ENCODE measurements at places on chromosomes 1 and 21.

- DNase-seq = no peak
Observed at GRCh38 chr21:32278103-32278502, 746 bp downstream of the MIS18A start.

DNA sequence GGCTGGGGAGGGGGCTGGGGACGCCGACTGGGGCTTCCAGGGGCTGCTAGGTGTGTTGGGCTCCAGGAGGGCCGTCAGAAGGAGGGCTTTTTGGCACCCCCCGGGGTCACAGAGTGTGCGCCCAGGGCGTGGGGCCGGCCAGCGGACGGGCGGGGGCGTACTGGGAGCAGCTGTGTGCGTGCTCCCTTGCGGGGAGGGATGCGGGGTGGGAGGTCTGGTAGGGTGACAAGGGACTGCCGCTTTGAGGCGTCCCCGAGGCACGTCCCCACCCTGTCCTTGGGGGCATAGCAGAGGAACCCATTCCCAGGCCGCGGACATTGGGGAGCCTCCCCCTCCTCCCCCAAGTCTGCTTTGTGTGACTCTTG, 1.1 kb downstream of the FOXO6 start:
- no peak for DNase-seq

DNA sequence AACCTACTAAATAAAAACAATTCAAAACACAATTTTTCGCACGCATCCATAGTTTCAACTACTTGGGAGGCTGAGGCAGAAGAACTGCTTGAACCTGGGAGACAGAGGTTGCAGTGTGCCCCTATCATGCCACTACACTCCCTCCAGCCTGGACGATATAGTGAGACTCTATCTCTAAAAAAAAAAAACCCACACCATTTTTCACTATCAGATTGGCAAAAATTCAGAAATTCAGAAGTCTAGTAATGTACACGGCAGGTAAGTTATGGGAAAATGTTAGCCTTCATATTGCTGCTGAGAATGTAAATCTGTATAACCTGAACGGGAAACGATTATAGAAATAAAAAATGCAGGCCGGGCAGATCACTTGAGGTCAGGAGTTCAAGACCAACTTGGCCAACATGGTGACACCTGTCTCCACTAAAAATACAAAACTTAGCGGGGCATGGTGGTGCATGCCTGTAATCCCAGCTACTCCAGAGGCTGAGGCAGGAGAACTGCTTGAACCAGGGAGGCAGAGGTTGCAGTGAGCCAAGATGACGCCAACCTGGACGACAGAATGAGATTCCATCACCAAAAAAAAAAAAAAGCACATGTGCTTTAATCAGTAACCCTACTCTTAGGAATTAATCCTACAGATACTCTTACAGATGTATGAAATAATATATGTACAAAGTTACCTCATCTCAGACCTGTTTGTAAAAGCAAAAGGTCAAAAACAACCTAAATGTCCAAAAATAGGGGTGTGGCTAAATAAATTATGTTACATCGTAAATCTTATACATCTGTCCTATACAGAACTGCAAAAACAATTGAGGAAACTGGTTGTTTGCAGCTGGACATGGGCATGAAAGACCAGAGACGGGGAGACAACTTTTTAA, 37.9 kb downstream of the ARID4B start:
- no peak for DNase-seq

DNA sequence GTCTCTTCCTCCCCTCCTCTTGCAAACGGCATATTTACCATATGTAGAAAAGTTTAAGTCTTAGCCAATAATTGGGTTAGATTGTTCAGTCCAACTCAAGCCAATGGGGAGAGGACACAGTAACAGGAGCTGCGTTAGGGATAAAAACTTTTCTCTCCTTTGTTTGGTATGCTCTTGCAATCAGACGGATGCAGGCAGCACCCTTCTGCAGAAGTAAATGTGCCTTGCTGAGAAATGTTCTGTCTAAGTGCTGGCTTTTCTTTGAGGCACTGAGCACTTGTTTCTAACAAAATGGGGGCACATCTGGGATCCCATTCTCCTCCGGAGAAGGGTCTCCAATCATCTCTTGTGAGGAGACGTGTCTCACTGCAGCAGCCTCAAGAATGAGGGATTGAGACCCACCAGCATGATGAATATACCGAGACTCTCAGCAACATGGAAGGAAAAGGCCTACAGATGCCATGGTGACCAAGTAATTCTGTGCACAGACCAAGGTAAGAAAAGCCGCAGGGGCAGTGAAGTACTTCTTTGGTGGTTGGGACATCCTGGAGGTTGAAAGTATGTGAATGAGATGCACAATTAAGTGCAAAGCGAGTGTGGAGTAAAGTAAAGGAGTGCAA, 20.7 kb upstream of the GNG4 start:
- DNase-seq = no peak

GRCh38 chr1:107546576-107546975, 405.7 kb downstream of the NTNG1 start:
- DNase-seq = no peak

DNA sequence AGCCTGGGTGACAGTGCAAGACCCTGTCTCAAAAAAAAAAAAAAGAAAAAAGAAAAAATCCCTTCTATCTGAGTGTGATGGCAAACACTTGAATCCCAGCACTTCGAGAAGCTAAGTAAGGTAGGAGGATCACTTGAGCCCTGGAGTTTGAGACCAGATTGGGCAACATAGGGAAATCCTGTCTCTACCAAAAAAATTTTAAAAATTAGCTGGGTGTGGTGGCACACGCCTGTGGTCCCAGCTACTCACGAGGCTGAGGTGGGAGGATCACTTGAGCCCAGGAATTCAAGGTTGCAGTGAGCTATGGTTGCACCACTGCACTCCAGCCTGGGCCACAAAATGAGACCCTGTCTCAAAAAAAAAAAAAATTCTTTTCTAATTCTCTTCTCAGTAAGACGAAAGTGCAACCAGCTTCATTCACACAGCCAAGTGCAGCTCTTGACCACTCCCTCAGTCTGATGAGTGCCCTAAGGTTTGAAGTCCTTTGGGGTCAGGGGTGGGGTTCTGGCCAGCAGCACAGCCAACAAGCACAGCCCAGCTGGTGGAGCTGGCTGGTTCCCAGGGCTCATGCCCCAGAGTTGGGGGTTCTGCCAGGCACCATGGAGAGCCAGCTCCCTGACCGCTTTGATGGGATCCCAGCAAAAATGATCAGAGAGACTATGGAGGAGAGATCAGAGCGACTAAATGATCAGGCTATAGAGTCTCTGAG, 8.0 kb downstream of the SLC2A5 start:
- no peak for DNase-seq

- DNase-seq = no peak
Observed at GRCh38 chr21:29074007-29074376, 544 bp upstream of the CCT8 start.

- no peak for DNase-seq
Observed at GRCh38 chr1:37901191-37901892, 42.0 kb upstream of the MTF1 start.

DNA sequence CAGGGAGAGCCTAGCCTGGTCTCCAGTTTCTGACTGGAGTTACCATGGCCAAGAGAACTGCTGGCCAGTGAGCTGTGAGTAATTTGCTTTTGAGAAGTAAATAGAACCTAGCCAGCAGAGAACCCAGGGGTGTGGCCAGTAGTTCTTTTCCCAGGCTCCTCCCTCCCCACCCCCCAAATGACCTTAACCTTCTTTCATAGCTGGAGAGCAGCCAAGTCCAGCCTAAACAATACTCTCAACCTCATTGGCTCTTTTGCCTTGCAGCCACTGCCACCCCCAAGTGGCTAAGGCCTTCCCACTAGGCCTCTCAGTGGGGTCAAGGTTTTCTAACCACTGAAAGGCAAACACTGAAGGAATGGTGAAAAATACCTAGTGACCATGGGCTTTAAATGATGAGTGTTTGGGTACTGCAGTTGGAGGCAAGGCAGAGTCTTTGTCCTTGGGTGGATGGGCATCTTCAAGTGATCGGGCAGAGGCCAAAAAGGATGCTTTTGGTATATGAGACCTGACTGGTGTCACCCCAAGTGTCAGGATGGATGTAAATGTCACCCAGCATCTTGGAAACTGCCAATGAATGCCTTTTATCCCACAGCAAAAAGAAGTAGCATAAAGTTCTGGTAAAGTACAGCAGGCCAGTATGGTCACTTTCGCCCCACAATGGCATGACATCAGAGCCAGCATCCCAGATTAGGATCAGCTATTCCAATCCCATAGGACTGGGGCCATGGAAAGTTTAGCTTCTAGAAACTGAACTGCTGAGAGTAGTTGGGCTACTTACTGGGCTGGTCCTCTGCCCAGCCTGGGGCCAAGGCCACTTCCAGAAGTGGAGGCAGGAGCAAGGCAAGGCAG, 3.5 kb upstream of the PIGV start:
- DNase-seq = peak; percentile 59

DNA sequence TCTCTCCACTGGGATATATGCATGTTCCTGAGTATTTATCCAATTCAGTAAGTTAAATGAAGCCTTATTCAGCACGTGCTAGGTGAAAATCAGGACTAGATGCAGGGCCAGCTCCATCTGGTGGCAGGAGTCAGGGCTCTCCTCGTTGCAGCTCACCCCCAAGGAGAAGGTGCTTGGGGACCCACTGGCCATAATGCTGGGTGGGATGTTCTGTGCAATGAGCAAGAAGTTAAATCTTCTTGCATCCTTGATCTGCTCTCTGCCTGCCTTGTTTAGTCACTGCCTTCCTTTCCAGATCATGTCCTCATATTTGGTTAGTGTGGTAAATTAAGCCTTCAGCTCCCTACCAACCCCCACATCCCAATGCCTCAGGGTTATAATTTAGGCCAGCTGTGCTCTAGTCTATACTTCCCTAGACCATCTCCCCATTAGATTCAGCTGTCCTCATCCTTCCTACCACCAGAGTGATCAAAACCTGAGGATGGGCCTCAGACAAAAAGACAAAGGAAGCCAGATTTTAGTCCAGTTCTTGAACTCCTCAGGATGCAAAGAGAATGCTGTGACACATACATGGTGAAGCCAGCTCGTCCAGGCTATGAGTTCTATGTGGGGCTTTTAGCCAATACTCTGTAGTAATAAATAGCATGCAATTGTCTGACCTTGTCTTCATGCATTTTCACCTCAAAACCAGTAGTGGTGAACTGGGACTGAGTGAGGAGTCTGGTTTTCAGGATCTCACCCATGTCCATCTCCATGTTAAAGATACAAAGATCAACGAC, 55.9 kb downstream of the SEC16B start:
- DNase-seq = peak; percentile 52

DNA sequence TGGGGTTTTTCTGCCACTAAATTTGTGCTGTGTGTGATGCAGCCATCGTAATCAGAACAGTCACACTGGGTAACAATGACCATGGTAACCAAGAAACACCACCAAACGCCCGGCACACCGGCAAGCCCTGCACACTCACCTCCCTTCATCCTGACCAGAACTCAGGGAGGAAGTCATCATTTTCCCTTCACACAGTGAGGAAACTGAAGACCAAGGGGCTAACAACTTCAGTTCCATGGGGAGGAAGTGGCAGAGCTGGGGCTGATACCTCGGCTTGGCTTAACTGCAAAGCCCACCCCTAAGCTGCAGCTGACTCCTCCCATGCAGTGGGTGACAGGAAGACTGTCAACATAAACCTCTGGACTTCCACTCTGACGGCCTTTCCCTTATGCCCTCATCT, 69.3 kb upstream of the BCAR3 start:
- DNase-seq = no peak

GRCh38 chr1:184986250-184986649, 11.9 kb upstream of the NIBAN1 start:
- DNase-seq = no peak

- DNase-seq = no peak
Observed at GRCh38 chr1:12542138-12542465, 75.9 kb downstream of the DHRS3 start.

GRCh38 chr1:97759078-97759477, 161.8 kb downstream of the DPYD start:
- DNase-seq = no peak

DNA sequence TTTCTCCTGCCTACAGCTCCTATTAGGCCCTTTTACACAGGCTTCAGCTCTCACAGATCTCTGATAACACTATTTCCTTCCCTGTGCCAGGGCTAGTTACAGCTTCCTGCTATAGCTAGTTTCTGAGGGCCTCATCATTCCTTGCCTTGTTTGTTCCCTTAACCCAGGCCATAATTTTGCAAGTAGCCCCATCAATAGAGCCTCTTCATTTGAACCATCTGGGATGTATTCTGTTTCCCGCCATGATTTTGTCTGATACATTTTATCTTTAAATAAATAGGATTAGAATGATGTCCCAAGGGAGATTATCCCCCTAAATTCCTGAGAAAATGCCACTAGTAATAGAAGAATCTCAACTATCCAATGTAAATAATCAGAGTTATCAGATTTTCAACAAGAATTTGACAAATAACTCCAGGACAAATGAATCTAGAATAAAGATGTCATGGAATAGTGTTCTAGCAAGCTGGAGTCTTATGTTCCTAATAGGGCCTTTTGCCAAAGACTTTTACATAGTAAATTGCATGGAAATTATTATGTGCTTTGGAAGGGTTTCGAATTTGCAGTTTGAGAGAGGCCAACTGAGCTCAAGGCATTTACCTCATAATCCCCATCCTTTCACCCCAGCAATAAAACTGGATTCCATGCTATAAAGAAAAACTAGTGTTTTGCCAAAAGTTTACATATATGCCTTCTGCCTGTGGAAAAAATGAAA, 16.1 kb downstream of the IFT25 start:
- no peak for DNase-seq

GRCh38 chr1:169364948-169365347, 2.6 kb downstream of the NME7 start:
- no peak for DNase-seq

DNA sequence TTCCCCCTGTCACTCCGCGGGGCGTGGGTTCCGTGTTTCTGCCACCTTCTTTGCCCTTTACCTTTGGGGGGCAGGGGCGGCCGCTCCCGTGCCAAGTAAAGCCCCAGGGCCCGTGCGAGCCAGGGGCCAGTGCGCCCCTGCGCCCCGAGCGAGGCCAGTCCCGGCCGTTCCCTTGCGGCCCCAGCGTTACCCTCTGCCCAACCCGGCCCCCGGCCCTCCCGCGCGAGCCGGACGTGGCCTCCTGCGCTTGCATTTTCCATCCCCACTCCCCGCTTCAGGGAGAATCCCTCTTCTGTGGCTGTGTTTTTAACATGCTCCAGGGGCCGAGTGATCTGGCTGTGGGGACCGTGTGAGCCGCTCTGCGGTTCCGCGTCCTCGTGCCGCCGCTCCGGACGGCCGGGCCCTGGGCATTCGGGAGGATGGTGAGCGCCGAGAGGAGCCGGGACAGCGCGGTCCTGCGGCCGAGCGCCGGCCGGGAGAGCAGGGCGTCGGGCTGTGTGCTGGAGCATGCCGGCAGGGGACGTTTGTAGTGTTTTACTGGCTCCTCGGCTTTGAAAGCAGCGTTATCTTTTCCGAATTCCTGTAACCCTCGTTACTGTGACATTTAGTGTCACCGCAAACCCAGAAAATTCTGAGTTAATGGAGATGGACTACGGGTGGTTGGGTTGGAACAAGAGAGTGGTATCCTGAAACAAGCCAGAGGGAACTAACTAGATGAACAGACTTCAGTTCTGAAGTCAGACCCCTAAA, 1.0 kb downstream of the GALNT2 start:
- DNase-seq = no peak
